NCI-H345 (cell line): ENCODE measurements at places on chromosomes 5 and 9.

GRCh38 chr9:113953531-113953930 is 77.4 kb downstream of the ZNF618 start:
- DNase-seq = no peak

GRCh38 chr9:133709015-133709611 is 29.0 kb downstream of the SARDH start:
- peak; percentile 89 for DNase-seq

- no peak for DNase-seq
Measured at GRCh38 chr9:129485145-129485774, 135.6 kb downstream of the C9orf50 start.

- no peak for DNase-seq
Measured at GRCh38 chr5:119276978-119277377, 78.8 kb upstream of the TNFAIP8 start.

DNA sequence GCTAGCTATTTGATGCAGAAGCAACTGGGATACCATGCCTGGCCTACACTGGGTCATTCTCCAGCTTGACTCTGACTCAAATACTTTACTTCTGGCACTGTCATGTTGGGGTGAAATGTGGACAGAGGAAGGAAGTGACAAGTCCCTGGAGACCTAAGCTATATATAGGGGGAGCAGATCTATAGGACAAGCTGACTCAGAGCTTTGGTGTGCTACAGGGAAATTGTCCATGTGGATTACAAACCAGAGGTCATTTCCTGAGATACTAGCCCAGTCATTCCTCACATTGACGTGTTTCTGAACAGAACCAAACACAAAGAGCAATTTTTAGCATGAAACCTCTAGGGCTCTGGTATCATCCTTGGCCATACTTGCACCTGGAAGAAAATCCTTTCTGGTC is 531.6 kb upstream of the CLINT1 start:
- no peak for DNase-seq

DNA sequence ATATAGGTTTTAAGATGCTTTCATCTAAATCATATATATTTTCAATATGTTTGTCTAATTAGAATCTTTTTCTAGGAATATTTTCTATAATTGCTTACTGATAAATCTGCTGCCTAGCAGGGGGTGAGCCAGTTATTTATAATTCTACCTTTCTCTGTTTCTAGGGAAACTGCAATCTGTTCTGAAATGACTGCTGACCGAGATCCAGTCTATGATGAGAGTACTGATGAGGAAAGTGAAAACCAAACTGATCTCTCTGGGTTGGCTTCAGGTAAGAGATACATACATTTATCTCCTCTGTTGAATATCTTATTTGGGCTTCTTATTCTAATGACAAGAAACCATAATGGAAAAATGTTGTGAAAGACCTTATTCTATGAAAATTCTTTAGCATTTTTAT is 127.3 kb downstream of the XRCC4 start:
- DNase-seq = no peak

DNA sequence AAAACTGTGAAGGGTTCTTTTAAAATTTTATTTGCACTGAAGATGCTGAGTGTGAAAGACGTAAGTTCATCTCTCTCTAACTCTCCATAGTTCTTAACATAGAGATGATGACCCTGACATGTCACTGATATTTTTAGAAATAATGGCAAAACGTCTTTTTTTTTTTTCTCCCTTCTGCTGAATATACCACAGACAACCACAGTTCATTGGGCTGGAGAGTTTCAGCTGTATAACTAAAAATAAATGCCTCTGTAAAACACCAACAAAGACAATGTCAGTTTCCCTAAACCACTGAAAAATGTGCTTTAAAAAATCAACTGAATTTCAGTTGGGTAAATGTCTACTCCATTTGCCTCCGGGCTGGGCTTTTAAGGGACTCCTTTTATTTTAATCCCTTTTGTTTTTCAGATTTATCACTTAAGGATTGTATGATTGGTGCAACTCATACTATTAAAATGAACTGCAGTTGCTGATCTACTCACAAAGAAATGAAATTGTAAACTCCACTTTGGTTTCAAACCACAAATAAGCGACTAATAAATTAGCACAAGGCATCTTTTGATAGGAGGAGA is 830.9 kb upstream of the WWC1 start:
- no peak for DNase-seq

- no peak for DNase-seq
Measured at GRCh38 chr9:97845130-97845529, 7.9 kb upstream of the FOXE1 start.

DNA sequence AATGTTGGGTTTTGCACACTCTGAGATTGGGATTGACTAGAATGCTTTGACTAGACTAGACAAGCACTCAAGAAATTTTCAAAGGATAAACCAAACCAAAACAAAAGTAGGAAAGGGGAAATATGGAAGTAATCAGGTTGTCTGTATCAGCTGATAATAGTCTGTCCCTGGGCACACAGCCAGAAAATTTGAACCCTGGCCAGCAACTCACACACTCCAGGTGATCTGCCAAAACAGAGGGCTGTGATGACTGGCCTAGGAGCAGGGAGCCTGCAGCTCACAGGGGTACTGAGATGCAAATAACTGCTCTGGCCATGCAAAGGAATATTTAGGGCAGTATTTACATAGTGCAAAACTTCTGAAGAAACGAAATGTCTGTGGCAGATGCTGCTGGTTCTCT is 112.3 kb upstream of the SMIM23 start:
- peak; percentile 8 for DNase-seq

DNA sequence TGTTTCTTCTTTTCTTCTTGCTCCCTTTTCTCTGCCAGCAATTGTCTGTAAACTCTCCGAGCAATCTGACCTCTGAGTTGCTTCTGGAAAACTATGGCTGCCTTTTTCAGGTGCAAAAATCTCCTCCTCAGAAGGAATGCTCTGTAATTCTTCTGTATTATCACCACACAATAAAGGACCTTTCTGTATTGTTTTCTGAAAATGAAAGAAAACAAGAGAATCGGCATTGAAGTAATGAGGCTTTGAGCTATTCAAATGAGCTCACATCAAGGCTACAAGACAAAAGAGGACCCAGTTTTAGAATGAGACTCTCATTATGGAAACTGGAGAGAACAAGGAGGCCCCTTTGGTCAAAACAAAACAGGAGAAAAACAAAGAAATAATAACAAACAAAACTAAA is 86.2 kb upstream of the RETREG1 start:
- DNase-seq = no peak

DNA sequence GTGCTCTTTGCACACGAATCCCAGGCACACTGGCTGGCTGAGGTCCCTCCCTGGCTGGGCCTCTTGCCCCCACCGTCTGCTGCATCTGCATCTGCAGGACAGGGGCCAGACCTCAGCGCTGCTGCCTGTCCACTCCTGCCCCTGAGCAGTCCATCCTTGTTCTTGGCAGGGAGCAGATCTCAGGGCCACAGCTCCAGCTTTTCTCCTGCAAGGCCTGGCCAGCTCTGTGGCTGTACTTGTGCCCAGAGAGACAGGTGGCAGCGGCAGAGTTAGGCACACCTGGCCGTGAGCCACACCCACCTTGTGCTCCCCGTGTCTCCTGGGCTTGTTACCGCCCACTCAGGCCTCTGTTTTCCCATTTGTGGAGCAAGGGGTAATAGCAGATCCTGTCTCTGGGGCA is 13.9 kb downstream of the NEK6 start:
- DNase-seq = peak; percentile 15

- DNase-seq = no peak
Measured at GRCh38 chr9:130663258-130663976, 977 bp upstream of the PRDM12 start.

DNA sequence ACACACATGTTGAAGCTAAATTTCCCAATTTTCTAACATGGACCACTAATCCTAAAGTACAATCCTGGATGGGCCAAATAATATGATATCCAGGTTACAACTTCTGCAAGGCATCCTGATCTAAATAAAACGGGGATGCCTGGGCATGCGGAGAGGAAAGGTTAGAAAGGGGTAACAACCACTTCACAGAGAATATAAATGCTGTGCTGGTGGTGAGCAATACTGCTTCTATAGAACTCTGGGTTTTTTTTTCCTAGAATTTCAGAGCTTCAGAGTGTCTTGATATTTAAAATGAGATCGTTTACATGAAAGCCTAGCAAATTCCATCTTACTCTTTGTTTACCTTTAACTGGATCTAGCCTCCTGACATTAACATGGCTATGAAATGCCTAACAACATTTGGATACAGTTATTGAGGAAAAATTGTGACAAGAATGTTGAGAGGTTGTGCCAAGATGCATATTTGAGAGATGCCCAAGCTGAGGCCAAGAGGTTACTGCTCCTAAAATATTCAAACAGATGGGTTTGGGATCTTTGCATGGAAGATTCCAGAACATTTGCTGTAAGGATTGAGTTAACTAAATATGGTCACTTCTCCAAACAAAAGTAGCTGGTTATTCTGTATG is 22.4 kb downstream of the TNFAIP8 start:
- DNase-seq = no peak

GRCh38 chr5:181203777-181204112 is 1.3 kb downstream of the TRIM7 start:
- no peak for DNase-seq

DNA sequence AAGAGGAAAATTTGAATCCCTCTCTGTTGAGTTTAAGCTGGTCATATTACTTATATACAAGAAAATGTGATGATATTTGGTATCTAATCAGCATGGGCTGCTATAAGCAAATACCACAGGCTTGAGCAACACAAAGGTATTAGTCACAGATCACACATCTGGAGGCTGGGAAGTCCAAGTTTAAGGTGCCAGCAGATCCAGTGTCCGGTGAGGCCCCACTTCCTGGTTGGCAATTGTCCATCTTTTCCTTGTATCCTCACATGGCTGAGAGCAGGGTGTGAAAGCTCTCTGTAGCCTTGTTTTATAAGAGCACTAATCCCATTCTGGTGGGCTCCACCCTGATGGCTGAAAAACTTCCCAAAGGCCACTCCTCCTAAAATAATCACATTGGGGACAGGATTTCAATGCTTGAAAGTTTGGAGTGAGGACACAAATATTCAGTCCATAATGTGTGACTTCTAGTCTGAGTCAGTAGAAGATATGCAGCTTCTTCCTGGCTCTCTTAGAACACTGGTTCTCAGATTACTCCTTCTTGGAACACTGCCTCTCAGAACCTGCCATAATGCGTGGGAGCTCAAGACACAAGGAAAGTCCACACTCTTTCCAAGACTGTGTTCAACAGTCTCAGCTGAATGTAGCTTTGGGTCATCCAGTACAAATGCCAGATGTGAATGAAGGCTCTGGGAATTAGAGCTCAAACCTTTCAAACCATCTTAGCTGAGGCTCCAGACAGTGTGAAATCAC is 124.1 kb downstream of the PRDM9 start:
- DNase-seq = no peak

DNA sequence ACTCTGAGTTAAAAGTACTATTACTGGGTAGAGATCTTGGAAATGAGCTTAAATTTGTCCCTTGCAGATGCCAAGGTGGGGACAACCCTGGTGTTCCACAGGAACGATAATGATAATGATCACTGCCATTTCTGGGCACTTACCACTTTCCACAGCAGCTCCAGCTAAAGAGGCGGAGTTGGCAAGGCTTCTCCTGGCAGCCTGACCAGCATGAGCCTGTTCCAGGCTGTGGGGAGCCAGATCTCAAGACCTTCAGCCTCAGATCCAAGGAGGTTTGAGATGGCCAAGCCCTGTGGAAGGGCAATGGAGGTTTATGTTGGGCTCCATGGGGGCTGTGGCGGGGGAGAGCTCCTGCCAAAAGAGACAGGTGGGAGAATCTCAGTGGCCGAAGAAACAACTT is 244.9 kb upstream of the MVB12B start:
- DNase-seq = no peak

DNA sequence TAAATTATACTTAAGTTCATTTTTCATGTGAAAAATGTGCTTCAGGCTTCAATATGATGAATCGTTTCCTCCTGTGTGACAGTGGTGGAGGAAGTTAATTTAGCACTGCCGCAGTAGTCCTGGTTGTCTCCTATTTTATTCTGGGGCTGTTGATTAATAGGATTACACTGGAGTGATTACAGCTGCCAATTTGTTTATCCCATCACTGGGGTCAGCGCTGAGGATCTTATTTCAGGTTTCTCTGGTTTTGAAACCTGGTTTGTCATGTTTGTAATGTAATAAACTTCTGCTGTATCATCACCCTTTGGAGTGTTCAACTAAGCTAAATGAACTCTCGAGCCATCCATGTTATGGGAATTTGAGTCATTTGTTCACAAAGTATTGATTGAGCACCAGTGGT is 241.7 kb upstream of the KCNN2 start:
- DNase-seq = no peak

DNA sequence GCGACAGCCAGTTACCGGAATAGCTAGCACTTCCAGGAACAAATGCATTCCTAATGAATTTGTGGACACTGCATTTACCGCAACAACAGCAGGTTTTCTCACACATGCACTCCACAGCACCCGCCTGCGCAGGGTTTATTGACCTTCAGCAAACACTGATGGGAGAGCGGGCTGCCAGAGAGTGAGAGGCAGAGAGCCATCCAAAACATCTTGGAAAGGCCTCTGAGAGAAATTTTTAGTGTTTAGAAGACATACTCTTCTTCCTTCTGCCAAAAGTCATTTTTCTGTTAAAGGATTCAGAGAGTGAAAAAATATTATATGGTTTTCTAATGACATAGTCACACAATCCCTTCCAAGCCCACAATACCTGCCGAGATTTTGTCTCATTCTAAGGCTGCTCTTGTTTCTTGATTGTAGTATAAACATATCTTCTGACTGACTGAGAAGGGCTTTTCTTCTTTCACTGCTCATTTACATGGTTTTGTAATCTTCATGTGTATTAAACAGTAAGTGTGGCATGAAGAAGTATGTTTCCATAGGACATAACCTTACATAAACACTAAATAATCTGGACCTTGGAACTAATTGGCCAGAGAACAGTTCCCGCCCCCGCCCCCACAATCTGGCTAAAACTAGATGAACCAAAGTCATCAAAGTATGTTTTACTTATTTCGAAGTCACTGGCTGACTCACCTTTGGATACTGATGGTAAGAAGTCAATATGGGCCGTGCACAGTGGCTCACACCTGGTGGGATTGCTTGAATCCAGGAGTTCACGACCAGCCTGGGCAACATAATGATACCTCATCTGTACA is 432.5 kb upstream of the MEF2C start:
- DNase-seq = peak; percentile 50

DNA sequence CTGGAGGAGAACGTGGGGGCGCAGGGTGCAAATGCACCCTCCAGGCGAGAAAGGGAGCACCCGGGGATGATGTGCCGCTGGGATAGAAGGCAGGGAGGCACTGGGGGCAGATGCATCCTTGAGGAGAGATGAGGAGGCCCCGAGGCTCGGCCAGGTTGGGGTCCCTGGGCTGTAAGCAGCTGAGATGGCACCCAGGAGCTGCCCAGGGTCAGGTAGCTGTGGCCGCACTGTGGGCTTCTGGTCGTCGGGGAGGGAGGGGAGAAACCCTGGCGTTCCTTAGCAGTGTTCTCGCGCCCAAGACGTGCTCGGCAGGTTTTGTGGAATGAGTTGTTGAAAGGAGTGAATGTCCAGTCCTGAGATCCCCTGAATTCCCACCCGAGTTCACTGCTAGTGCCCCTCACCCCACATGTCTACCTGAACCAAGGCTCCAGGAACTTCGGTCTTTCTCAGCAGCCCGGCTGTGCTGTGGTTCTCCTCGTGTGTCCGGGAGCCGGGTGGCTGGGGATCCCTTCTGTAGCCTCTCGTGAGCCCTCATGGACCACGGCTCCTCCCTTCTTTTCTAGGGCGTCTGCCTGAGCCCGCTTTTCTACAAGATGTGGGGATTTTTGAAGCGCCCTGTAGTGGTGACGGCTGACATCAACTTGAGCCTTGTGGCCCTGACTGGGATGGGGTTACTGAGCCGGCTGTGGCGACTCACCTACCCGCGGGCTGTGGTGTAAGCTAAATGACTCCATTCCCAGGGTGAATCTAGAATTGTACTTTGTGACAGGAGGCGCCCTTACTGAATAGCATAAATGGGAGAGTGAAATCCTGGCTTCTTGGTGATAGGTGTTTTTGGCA is 1.1 kb downstream of the POMT1 start:
- DNase-seq = no peak
